ENCODE measurements at places on chromosomes 1 and 21. TPM values are rescaled to one million over a fixed set of nuclear protein-coding genes. Genes with fewer than 3 reads are reported as not detected.
A peak's percentile ranks its signal among the peaks of the same experiment; 100 is the strongest.

GRCh38 chr21:41369105-41369919, 7.5 kb downstream of the MX2 start:
- peak overlapping the region; percentile 13 for H3K27ac ChIP-seq
- peak overlapping the region; percentile 3 for H3K4me3 ChIP-seq
- DNase-seq = peak; percentile 55
- H3K27me3 ChIP-seq = peaks cover 9% of the 10 kb centered on the region

GRCh38 chr1:19360016-19360415, 47.9 kb downstream of the SLC66A1 start:
- no peak for DNase-seq
- no peaks in the 10 kb centered on the region for H3K27me3 ChIP-seq
- peaks cover 19% of the 10 kb centered on the region for H3K4me1 ChIP-seq
- H3K27ac ChIP-seq = peak overlapping the region; percentile 20

DNA sequence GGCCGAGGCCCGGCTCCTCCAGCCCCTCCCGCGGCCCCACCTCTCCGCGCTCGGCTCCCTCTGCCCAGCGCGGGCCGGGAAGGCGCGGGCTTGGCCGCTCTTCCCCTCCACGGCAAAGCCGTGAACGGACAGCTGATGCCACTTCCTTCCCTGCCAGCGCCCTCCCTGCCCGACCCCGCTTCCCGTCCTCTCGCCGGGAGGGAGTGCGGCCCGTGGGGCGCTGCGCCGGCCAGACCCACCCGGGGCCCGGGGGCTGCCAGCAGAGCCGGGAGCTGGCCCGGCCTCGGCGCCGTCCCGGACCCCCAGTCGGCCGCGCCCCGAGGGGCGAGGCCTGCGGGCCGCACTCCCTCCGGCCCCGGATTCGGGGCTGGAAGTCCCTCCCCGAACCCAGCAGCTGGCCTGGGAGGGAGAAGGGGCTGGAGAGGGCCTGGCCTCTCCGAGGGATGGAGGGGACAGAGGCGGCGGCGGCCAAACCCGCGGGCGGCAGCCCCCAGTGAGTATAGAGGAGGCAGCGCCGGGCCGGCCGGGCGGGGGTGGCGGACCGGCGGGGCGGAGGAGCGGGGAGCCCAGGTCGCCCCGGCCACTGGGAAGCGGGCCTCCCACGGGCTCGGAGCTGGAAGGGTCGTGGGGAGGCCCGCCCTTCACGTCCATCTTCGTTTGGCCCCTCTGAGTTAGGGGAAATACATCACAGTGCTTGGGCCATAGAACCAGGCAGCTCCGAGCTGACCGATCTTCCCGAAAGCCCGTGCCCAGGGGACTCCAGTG, at the start of gene KIAA1614:
Gene KIAA1614, plus strand, starts transcription at position 97 of the 765 bp plus-strand sequence. Its CDS starts 347 bp downstream, at position 444.
- peaks cover 21% of the 10 kb centered on the region for H3K36me3 ChIP-seq
- DNase-seq = peak; percentile 79
- H3K27me3 ChIP-seq = no peaks in the 10 kb centered on the region
- peaks cover 35% of the 10 kb centered on the region for H3K4me1 ChIP-seq
- peak within 1 kb of the TSS; percentile 72 for H3K4me3 ChIP-seq

GRCh38 chr1:66444438-66445265, 89.3 kb upstream of the SGIP1 start:
- no peak overlapping the region for H3K27ac ChIP-seq
- DNase-seq = no peak
- peaks cover 7% of the 10 kb centered on the region for H3K4me1 ChIP-seq
- H3K36me3 ChIP-seq = no peaks in the 10 kb centered on the region

GRCh38 chr1:160807738-160808137, 11.8 kb downstream of the LY9 start:
- H3K27me3 ChIP-seq = no peaks in the 10 kb centered on the region
- H3K4me3 ChIP-seq = no peak overlapping the region
- H3K27ac ChIP-seq = no peak overlapping the region
- H3K4me1 ChIP-seq = no peaks in the 10 kb centered on the region
- DNase-seq = no peak
- no peaks in the 10 kb centered on the region for H3K36me3 ChIP-seq

- H3K27ac ChIP-seq = no peak overlapping the region
- H3K4me3 ChIP-seq = no peak overlapping the region
- no peaks in the 10 kb centered on the region for H3K36me3 ChIP-seq
- H3K4me1 ChIP-seq = no peaks in the 10 kb centered on the region
Measured at GRCh38 chr1:198001776-198002408, 84.7 kb downstream of the LHX9 start.

DNA sequence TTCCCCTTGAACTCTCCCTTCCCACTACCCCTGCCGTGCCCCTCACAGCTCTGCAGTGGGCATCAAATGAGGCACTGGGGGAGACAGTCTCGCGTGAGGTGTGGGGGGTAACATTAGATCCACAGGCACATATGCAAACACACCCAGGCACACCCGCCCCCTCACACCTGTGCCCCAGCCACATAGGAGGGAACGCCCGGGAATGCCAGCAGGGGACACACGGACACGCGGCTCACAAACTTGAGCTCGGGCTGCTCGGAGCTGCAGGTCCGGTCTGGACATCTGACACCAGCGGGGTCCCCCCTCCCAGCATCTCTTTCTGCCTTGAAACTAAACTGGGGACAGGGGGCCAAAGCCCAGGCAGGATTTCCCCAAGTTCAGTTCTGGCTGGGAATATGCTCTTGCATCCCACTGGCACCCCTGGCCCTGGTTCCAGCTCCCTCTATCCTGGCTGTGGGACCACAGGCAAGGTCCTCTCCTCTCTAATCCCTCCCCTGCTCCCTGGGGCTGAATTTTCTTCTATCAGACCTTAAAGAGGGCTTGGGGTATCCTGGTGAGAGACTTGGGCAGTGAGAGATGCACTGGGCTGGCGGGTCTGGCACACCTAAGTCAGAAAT, 30.6 kb downstream of the CDCP2 start:
- H3K27me3 ChIP-seq = peaks cover 14% of the 10 kb centered on the region
- no peak overlapping the region for H3K4me3 ChIP-seq
- DNase-seq = no peak
- H3K27ac ChIP-seq = no peak overlapping the region
- no peaks in the 10 kb centered on the region for H3K36me3 ChIP-seq
- peaks cover 14% of the 10 kb centered on the region for H3K4me1 ChIP-seq

GRCh38 chr1:11533790-11534787, 55.1 kb downstream of the DISP3 start:
- H3K4me3 ChIP-seq = no peak overlapping the region
- H3K4me1 ChIP-seq = no peaks in the 10 kb centered on the region
- no peaks in the 10 kb centered on the region for H3K36me3 ChIP-seq
- H3K27me3 ChIP-seq = peaks cover 5% of the 10 kb centered on the region
- no peak for DNase-seq

DNA sequence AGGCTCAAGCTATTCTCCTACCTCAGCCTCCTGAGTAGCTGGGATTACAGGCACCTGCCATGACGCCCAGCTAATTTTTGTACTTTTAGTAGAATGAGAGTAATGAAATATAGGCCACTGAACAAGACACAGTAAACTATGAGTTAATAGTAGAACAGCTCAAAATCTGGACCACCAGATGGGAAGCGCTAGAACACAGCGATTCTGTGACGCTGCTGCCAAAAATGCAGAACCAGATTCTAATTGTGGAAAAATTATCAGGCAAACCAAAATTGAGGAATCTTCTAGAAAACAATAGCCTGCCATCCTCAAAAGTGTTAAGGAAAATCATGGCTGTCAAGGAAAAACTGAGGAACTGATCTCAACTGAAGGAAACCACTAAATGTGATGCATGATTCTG, 111.4 kb upstream of the TIAM1 start:
- no peaks in the 10 kb centered on the region for H3K36me3 ChIP-seq
- no peak overlapping the region for H3K27ac ChIP-seq
- DNase-seq = no peak
- no peak overlapping the region for H3K4me3 ChIP-seq
- no peaks in the 10 kb centered on the region for H3K27me3 ChIP-seq

DNA sequence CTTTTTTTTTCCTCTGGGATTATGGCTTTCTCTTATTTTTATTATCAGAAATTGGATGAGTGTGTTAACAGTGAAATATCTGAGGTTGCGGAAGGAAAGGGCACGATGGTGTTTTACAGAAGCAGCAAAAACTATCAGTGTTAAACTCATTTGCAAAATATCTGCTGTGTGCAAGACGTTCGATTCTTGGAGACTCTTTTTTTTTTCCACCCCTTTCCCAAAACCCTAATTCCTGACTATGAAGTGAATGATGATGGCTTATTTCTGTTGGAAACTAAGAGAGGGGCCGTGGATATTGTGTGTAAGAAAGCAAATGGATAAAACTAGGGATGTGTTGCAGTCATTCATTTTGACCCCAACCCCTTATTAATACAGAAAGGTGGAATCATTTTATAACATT, 677 bp downstream of the NCAM2 start:
- peaks cover 11% of the 10 kb centered on the region for H3K4me1 ChIP-seq
- peak overlapping the region; percentile 55 for H3K27ac ChIP-seq
- H3K36me3 ChIP-seq = no peaks in the 10 kb centered on the region
- DNase-seq = peak; percentile 21

- no peak overlapping the region for H3K27ac ChIP-seq
- no peaks in the 10 kb centered on the region for H3K27me3 ChIP-seq
- H3K36me3 ChIP-seq = no peaks in the 10 kb centered on the region
- no peak overlapping the region for H3K4me3 ChIP-seq
Measured at GRCh38 chr1:30765556-30766434, 8.2 kb upstream of the LAPTM5 start.

ASH1L gene
- total RNA-seq = 31.5 TPM

PCSK9 gene
- 3.1 TPM for total RNA-seq

CFAP107 gene
- total RNA-seq = 0.62 TPM

PIP5K1A gene
- 27.1 TPM for total RNA-seq

KCNN3 gene
- total RNA-seq = 5.1 TPM
